ENCODE measurements at places on chromosomes 13 and 19.
A peak's percentile ranks its signal among the peaks of the same experiment; 100 is the strongest.

DNA sequence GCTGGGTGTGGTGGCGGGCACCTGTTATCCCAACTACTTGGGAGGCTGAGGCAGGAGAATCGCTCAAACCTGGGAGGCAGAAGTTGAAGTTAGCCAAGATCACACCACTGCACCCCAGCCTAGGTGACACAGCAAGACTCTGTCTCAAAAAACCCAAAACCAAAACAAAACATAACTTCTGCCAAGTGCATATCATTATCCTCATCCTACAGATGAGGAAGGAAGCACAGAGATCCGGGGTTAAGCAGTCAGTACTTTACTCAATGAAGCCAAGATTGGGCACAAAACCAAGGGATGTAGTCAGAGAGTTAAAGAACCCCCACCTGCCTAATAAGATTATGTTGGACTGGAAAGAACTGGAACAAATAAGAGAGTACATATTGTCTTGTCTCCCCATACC, 5.5 kb upstream of the TMTC4 start:
- DNase-seq, result no peak

DNA sequence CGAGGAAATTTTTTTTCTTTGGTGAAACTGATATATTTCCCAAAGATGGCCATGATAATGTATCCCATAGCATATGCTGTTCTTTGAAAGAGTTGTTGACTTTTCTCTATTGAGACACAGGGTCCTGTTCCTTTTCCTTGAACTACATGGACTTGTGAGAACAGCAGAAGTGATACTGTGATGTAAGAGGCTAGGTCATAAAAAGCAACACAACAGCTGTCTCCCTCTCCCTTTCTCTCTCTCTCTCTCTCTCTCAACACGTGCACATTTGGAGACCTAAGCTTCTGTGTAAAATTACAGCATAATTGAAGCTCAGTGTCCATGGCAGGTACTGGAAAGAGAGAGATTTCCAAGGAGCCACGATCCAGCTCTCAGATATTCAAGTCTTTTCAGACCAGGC, 1712.4 kb downstream of the EFNB2 start:
- DNase-seq, result no peak

- DNase-seq, result peak; percentile 69
These were observed 24.6 kb upstream of the BCL3 start for GRCh38 chr19:44723952-44724319.

GRCh38 chr13:67017276-67017675, 212.9 kb downstream of the PCDH9 start:
- no peak for DNase-seq

- DNase-seq, result no peak
These were observed 718.5 kb downstream of the SLITRK6 start for GRCh38 chr13:85080691-85081090.

DNA sequence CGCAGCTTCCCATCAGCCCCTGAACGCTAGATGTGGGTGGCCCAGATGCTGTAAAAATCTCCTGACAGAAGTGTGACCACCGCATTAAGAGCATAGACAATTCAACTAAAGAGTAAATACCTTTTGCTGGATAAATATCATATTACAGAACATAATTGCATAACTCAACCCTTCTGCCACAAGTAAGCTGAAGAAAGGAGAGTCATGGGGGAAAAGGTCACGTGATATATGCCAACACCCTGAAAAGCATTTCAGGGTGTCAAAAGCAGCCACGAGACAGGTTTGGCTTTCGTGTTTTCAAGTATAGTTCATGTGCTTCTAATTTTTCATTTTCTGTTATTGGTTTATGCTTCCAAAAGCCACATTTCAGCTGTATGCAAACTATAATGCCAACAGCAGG, 71.3 kb downstream of the LHFPL6 start:
- DNase-seq, result no peak

DNA sequence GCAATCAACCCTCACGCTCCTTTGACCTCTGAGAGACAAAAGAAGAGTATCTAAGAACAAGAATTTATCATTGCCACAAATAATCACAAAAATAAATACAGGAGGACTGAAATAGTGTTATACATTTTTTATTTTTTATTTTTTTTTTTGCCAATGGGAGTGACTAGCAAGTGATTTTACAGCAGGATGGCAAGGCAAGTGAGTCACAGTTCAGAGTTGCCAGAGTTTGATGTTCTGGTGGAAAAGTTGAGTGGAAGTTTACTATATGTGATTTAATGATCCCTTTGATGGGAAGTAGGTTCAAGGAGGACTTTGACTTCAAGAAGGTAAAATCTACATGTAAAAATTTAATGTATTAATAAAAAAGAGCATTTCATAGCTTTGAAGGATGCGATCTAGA, 2691.4 kb downstream of the PCDH9 start:
- DNase-seq, result no peak

DNA sequence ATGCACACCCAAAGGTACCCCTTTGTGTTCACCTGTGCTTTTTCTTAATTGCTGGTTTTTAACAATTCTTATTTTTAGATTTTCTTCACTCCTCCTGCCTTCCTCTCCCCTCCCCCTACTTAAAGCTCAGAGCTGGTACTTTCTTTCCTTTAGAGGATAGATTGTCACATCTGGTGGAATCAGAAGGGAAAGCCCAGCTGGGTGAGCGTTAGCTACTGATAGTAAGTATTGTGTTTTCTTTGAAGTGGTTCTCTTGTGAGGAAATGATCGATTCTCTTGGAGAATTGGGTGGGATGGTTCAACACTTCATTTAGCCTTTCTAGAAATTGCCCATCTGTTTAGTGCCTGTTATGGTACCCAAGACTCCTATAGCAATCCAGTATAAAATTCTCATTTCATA, 84.8 kb downstream of the FLT1 start:
- DNase-seq, result no peak

- no peak for DNase-seq
These were observed 44.4 kb downstream of the ELF1 start for GRCh38 chr13:40974460-40975407.

DNA sequence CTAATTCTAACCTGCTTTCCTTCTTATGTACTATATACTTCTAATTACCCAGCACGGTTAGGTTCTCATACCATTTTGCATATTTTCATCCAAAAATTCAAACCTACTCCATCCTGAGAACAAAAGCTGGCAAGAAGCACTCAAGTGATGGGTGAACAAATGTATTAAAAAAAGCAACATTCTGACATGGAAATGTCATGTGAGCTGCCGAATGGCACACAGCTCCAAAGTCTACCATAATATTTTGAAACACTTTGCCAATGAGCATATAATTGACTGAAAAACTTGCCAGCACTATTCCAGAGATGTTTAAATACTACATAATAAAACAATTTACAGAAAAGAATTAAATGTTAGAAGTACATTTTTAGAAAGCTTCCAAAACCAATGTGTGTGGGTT, 274.6 kb downstream of the ENOX1 start:
- no peak for DNase-seq

DNA sequence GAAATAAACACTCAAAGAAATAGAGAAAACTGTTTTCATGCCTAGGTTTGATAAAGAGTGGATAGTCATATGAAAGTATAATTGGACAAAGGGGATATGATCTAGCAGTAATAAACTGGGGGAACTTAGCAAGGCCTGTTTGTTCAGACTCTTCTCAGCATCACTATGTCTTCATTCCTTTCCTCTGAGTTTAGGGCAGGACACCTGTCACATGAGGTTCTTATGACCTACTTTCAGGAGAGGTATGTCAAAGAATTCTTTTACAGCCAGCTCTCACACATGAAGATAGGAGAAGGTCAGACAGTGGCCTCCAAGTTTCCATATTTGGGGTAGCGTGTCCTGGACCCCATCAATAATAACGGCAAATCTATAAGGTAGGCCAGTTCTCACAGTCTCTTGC, 11.4 kb upstream of the RFXAP start:
- DNase-seq, result no peak

GRCh38 chr19:3459089-3459881, 21.0 kb downstream of the SMIM24 start:
- no peak for DNase-seq

GRCh38 chr19:19071897-19072296, 8.1 kb downstream of the SLC25A42 start:
- no peak for DNase-seq

DNA sequence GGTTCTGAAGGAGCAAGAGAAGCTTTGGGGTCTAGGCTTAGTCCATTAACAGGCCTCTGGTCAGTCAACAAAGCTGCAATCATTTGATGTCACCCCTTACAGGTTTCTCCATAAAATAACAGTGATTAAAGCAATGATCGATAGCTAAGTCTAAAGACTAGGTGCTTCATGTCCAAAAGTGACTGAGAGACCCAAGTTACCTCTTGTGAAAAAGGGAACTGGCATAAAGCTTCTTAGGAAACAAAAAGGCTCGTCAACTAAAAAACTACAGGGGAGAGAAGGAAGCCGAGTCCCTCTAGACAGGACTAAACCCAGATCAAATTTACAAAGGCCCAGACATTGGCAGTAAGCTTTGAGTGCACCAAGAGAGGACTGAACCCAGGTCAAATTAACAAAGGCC, 2.2 kb downstream of the DCUN1D2 start:
- no peak for DNase-seq

GRCh38 chr19:45568732-45569131, 15.9 kb downstream of the OPA3 start:
- DNase-seq, result no peak

GRCh38 chr13:84865783-84866221, 933.4 kb downstream of the SLITRK6 start:
- no peak for DNase-seq

GRCh38 chr19:48945817-48946216, 8.9 kb upstream of the BAX start:
- DNase-seq, result no peak

DNA sequence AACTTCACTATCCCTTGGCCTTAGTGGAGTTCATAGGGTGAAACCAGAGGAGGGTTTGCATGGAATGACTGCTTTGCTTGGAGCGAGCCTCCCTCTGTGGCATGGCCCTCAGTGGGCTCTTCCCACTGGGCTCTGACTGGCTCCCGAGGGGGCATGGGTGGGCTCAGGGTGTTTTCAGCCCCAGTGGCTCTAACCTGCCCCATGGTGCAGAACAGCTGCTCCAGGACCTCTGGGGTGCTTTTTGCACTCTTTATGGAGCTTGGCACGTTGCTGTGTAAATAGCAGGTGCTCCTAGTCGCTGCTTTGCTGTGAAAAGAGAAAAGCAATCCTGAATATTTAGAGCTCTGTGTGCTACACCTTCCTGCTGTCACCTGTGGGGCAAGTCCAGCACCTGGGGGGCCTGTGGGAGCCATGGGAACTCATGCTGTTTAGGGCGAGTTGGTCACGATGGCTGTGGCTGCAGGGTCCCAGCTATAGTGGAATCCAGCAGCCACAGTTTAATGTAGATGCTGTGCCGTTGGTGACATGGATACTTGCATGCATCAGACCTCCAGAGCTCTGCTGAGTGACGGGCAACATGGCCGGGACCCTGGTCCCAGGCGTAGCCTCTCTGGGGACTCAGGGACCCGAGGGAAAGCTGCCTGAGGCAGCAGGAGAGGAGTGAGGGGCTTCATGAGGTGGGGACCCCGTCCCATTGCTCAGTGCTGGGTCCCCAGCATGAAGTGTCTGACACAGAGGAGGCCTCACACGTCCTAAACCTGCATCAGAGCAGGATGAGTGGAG, 14.3 kb upstream of the MCF2L start:
- DNase-seq, result no peak

GRCh38 chr13:32016631-32017030, 14.9 kb upstream of the FRY start:
- no peak for DNase-seq

- peak; percentile 19 for DNase-seq
These were observed 27.5 kb upstream of the ANKRD10 start for GRCh38 chr13:110942248-110942981.

DNA sequence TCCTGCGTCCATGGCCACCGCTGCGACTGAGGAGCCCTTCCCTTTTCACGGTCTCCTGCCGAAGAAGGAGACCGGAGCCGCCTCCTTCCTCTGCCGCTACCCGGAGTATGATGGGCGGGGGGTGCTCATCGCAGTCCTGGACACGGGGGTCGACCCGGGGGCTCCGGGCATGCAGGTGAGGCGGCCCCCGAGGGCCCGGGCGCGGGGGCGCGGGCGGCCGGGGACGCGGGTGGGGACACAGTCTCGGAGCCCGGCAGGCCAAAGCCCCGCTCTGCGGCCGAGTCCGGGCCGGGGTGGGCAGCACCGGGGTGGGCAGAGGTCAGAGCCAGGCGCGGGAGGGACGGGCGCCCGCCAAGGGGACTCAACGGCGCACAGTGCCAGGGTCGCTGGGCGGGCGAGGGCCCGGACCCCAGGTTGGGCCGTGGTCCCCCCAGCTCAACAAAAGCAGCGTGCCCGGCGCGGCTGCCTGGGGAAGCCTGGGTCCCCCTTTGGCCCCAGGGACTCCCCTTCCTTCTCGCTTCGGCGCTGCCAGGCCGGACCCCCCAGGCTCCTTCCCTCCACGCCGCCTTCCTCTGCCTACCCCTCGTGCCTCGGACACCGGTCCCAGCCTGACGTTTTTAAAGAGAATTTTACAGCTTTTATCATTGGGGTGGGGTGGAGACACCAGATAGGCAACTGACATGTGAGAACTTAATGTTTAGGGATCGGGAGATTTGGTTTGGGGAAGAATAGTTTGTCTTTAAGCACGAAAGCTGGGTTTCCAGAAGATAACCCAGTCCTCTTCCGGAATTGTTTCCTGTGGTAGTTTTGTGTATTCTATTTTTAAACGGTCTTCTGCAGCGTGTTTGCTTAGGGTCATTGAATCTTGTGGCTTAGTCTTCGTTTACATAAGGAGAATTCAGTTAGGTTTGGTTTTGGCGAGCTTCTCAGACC, 509 bp downstream of the TPP2 start:
- DNase-seq, result no peak

DNA sequence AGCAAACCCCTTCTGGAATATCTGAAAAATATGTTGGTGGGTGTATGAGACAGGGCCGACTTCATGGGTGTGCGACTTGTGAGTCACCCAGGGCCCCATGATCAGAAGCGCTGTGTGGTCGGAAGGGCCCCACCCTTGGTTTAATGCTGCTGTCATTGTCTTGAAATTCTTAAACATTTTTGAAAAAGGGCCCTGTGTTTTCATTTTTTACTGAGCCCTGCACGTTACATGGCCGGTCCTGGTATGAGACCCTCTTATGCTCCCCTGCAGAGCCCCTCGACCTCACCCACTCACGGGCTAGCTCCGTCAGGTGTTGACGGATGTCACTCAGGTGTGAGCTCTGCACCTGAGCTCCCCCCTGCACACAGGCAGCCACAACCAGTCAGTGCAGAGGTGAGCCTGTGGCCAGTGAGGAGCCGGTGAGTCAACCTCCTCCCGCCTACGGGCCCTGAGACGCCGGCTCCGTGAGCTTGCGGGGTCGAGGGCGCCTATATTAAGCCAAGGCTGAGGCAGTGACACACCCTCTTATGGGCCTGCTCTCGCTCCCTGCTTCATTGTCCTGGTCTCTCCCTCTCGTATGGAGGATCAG, 27.7 kb downstream of the GADD45B start:
- DNase-seq, result peak; percentile 58

DNA sequence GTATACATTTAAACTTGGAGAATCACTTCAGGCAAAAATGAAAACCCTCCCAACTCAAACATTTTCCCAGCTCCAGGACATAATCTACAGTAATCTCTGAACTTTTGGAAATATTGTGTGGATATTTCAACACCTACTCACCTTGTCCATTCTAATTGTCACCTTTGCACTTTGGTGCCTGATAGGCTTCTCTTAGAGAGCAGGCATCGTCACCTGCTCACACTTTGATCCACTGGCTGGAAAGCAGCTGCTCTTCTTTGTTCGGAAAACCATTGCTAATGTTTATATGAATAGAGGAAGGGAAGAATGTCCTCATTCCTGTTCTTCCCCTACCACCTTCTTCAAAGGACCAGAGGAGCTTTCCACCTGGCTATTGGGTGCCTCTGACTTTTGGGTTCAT, 411.2 kb downstream of the FGF9 start:
- no peak for DNase-seq

All from stimulated activated CD4-positive, alpha-beta T cell treated with anti-CD3 and anti-CD28 coated beads, Interleukin-2, amount 100 ng/mL, for 48 hours (primary cell).